ENCODE measurements at places on chromosomes 5 and 9.

GRCh38 chr9:105328872-105329718 lies 84.6 kb downstream of the SLC44A1 start:
- no peak for DNase-seq

GRCh38 chr5:92580814-92581213 lies 1000.2 kb downstream of the NR2F1-AS1 start:
- DNase-seq: no peak

DNA sequence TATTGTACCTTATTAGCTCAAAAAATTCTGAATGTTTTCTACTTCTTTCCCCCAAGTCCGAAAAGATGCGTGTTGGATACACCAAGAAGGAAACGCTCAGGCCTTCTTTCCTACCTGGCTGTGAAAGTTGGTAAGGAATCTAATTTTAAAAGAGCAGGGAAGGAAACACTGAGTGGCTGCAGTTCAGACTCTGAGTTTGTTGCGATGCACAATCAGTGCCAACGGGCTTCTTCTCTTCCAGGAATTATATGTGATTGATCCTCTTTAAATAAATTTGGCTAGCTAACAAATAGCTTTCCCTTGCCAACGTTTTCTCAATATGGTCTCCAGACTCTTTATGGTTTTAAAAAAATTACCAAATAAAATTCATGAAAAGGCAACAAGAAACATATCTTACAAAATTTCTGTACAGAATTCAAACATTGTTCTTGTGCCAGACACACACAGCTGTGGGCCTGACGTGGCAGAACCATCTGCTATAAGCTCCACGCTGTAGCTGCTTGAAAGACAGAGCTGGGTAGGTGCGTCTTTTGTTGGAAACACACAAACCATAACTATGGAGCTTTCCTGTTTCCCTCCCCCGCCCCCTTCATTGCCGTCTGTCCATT lies 493.1 kb downstream of the ZNF608 start:
- no peak for DNase-seq

DNA sequence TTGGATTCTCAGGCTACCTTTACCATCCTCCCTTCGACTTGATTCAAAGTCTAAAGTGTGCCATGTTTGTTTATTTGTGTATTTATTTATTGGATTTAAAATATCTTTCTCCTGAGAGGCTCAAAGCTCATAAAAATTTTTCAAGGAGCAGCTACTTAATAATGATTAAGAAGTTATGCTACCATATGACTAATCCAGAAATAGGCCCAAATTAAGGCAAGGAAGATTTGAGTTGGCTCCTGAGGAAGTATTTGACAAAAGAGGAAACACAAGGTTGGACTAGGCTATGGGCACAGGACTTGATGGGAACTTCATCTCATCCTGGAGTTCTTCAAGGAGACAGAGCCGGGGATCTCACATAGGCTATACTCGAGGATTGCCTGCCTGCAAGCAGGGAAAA lies 22.4 kb upstream of the PPP2CA start:
- no peak for DNase-seq

DNA sequence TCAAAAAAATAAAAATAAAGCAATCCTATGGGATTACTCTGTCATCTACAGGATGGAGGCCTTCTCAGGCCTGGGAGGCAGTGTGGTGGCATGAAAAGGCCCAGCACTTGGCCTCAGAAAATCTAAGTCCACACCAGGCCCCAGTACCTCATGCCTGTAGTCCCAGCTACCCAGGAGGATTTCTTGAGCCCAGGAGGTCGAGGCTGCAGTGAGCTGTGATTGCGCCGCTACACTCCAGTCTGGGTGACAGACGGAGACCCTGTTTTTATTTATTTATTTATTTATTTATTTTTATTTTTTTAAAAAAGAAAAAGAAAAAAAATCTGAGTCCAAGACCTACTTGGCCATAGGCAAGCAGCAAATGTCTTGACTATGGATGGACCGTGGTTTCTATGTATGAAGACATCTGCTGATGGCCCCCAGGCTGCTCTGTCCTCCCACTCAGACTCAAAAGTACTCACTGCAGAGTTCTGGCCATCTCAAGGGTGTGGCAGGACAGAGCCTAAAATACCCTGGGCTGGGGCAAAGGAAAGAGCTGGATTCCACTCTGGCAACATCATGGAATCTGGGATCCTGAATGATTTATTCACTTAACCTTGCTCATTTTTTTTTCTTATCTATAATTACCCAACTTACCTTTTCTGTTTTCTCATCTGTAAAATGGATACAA lies 55.0 kb downstream of the ARHGEF37 start:
- DNase-seq: no peak

GRCh38 chr5:56429110-56429561 lies 196.0 kb upstream of the ANKRD55 start:
- no peak for DNase-seq

- peak; percentile 71 for DNase-seq
Observed at GRCh38 chr5:1638658-1639400, 115.1 kb upstream of the LPCAT1 start.

DNA sequence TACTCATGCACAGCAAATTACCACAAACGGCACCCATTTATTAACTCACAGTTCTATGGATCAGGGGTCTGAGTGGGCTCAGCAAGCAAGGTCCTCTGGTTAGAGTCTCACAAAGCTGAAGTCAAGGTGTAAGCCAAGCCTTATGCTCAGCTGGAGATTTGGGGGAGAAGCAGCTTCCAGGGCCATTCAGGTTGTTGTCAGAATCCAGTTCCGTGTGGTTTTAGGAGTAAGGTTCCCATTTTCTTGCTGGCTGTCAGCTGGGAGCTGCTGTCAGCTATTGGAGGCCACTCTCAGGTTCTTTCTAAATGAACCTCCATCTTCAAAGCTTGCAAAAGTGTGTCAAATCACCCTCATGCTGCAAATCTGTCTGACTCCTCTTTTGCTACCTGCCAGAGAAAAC lies 17.7 kb downstream of the FCN2 start:
- DNase-seq: no peak

GRCh38 chr9:70563431-70564204 lies 149.2 kb upstream of the KLF9 start:
- DNase-seq: no peak

DNA sequence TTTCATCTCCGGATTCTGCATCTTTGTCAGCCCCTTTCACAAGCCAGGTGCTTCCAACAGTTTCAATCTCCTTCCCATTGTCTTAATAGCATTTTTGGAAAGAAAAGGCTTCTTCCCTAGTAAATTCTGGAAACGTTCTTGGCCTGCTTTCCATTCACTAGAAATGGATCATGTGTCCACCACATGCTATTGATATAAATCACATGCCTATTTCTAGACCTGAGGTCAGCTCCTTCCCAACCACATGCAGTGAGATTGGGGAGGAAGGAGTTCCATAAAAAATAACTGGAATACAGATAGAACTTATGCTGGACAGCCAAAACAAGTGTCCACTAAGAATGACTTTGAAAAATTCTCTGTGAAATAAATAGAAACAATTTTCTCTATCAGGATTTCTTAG lies 181.6 kb upstream of the TMEM161B start:
- no peak for DNase-seq

DNA sequence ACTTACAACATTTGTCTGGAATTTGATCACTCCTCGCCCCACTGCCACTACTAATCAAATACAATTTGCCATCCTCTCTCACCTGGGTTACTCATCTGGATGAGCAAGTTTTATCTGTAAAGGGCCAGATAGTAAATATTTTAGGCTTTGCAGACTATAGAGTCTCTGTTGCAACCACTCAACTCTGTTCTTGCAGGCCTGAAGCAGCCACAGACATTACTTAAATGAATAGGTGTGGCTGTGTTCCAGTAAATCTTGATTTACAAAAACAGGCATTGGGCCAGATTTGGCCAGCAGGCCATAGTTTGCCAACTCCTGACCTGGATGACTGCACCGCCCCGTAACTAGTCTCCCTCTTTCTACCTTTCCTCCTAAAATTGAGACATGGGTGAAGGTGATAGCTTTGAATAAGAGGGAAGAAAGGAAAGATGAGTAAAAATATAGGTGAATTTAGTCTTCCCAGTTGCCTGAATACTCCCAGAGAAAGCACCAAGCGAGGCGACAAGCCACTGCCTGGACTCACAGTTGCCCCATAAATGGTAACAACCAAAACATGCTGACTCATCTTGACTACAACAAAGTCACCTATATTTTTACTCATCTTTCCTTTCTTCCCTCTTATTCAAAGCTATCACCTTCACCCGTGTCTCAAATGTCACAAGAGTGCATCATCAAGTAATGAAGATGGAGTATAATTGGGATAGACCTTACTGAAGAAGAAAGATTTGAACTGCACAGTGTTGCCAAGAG lies 32.5 kb upstream of the SCAMP1 start:
- DNase-seq: peak; percentile 70

- no peak for DNase-seq
Observed at GRCh38 chr5:116738615-116739261, 164.1 kb upstream of the SEMA6A start.

DNA sequence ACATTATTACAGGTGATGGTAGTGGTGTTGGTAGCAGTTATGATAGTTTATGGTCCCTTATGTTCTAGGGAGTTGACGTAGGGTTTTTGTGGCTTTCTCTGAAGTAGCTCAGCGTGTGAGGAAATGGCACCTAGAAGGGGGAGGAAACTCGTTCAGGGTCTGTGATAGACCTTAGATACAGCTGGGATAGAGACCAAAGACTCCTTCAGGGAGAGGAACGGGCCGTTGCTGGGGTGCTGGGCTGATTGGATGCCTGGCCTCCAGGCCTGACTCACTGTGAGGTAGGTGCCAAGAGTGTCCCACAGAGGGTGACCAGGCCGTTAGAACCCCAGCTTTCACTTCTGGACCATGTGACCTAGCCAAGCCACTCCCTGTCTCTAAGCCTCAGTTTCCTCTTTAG lies 96.6 kb downstream of the DAB2IP start:
- DNase-seq: no peak
